ENCODE measurements at places on chromosomes 5 and 9.
A peak's percentile ranks its signal among the peaks of the same experiment; 100 is the strongest.

- no peak for DNase-seq
These were observed 79.6 kb downstream of the PDE4D start for GRCh38 chr5:59813761-59814536.

- no peak for DNase-seq
These were observed 36.3 kb upstream of the SHISAL2B start for GRCh38 chr5:64653766-64654560.

DNA sequence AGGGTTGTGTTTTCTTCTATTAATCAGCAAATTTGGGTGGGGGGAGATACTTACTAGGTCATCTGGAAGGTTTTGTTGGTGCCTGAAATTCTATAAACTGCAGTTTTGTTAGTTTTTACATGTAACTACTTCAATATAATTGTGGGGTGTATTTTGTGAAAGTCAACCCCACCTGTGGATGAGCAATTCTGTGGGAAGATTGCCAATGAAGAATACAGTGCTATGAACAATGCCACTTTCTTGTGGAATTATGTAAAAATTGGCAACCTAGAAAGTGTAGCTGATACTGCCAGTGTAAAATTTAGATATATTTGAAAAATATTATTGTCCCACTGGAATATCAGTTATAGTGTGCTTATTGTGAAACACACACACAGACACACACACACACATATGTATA, 80.7 kb downstream of the VCAN start:
- DNase-seq, result no peak

GRCh38 chr5:9363026-9363425, 182.8 kb downstream of the SEMA5A start:
- DNase-seq, result no peak

DNA sequence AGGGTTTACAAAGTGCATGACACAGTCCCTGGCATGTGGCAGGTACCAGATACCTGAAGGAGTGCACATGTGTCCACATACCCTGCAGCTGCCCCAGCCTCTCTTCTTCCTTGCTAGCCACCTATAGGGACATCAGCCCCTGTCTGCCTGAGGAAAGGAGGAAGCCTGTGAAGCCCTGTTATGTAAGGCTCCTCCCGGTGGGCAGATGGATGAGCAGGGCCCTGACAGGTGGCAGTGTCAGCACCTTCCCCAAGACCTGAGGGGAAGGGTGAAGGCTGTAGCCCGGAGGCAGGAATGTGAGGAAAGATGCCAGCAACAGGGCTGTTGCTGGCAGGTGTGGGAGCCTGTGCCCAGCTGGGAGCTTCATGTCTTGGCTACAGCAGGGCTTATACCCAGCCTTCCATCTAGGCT, 21.7 kb downstream of the TCF7 start:
- DNase-seq, result no peak

DNA sequence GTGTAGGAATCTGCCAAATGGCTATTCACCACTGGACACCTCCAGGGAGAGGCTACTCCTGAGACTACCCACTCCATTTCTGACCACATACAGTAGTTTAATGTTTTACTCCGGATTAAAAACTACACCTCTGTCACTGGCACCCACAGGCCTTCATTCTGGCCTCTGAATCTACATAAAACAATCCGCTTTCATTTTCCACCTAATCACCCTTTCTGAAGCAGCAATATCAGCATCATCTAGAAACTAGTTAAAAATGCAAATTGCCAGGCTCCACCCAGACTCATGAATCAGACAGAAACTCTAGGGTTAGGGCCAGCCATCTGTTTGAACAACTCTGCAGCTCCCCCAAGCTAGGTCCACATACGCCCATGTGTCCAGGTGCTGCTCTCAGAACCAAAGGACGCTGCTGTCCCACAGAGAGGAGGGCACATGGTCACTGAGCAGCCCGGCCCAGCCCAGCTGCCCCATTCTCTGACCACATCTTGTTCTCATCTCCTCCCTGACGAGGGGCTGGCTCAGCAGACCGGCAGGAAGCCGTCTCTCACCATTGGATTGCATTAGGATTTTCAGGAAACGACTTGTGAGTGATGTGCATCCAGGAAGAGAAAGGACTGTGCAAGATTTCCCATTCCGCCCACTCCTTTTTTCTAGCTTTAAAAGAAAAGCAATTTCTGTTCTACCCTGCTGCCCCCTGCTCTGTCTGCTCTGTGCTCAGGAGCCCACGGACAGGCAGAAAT, 34.7 kb downstream of the ADAM19 start:
- DNase-seq, result peak; percentile 59

GRCh38 chr5:179668391-179668790, 12.4 kb downstream of the CBY3 start:
- peak; percentile 29 for DNase-seq

- no peak for DNase-seq
These were observed 70.8 kb upstream of the STARD4 start for GRCh38 chr5:111582993-111583601.
